ENCODE measurements at places on chromosomes 13 and 19.

DNA sequence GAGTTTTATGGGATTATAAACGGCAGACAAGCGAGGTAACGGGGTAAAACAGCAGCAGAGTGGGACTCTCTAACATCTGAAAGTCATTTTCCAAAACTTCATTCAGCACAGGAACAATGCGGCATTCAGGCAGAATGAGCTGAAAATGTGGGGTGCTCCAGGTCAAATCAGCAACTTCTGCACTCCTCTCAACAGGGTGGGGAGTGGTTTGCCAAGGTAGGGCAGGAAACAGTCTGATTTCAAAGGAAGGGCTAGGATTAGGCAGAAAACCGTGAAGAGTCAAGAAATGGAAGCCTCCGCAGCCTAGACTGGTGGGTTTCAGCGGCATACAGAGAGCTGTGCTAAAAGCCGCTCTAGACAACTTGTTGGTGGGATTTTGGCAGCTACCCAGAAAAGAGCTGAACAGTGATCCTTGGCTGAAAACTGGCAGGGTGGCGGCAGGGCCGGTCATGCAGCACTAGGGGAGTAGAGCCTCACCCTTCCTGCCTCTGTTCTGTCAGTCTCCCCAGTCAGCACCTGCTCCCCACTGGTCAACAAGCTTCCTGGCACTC is 154.2 kb upstream of the KLF12 start:
- peak; percentile 42 for DNase-seq
- H3K27me3 ChIP-seq: no peaks in the 10 kb centered on the region
- H3K4me1 ChIP-seq: peaks cover 38% of the 10 kb centered on the region
- H3K27ac ChIP-seq: peak overlapping the region; percentile 71

- peaks cover 41% of the 10 kb centered on the region for H3K27me3 ChIP-seq
- peaks cover 12% of the 10 kb centered on the region for H3K4me1 ChIP-seq
- H3K36me3 ChIP-seq: peaks cover 8% of the 10 kb centered on the region
- peak overlapping the region; percentile 31 for H3K27ac ChIP-seq
Measured at GRCh38 chr19:53980539-53981375, 10.7 kb upstream of the CACNG6 start.

GRCh38 chr19:18513868-18514267 is 8.0 kb downstream of the ELL start:
- H3K27ac ChIP-seq: no peak overlapping the region
- H3K4me1 ChIP-seq: peaks cover 36% of the 10 kb centered on the region
- DNase-seq: no peak

DNA sequence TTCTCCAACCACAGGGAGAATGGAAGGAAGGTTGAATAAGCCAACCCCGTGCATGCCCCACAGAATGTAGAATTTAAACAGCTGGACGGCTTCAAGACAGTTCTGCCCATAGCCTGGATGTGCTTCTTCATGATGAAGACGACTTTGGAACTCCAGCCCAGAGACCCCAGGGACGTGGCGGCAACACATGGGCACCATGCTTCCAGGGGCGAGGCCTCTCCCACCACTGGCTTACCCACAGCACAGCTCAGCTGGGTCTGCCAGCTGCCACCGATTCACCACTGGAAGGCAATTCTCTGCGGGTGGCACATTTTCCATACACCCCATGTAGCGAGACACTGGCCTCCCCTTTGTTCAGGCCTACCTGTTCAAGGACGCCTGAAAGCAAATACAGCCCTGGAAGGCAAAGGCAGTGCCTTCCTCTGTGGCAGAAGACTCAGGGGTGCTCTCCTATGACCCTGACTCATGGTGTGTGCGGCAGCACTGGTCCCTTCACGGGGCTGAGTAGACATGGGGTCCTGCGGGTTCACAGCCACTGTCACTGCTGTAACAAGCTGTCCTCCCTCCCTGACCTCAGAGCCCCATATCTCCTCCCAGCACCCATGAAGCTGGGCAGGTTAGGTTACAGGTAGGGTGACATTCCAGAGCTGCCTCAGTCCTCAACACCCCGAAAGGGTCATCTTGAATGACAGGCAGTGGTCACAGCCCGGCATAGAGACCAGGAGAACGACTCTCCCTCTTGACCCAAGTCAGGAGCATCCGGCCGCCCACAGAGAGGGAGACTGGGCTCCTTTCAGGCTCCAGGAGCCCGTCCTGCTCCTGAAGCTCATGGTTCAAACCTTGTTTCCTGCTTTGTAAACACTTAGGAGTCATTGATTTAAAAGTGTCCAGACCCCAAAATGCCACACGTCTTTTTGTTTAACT is 72.7 kb downstream of the SPACA7 start:
- H3K4me3 ChIP-seq: no peak overlapping the region
- H3K36me3 ChIP-seq: no peaks in the 10 kb centered on the region
- H3K4me1 ChIP-seq: no peaks in the 10 kb centered on the region

- H3K27me3 ChIP-seq: no peaks in the 10 kb centered on the region
- peaks cover 32% of the 10 kb centered on the region for H3K36me3 ChIP-seq
- no peak overlapping the region for H3K27ac ChIP-seq
- no peaks in the 10 kb centered on the region for H3K4me1 ChIP-seq
- DNase-seq: no peak
- no peak overlapping the region for H3K4me3 ChIP-seq
Measured at GRCh38 chr13:47945738-47946137, 55.3 kb downstream of the SUCLA2 start.

GRCh38 chr19:34732612-34733211 is 1.3 kb upstream of the ZNF181 start:
- no peak for DNase-seq
- H3K4me1 ChIP-seq: peaks cover 22% of the 10 kb centered on the region
- H3K27me3 ChIP-seq: peaks cover 2% of the 10 kb centered on the region

- H3K4me3 ChIP-seq: no peak overlapping the region
- no peak overlapping the region for H3K27ac ChIP-seq
- DNase-seq: no peak
Measured at GRCh38 chr13:52833296-52833875, 15.1 kb downstream of the PCDH8 start.

- H3K4me1 ChIP-seq: no peaks in the 10 kb centered on the region
- no peaks in the 10 kb centered on the region for H3K36me3 ChIP-seq
Measured at GRCh38 chr13:66748712-66749111, 481.4 kb downstream of the PCDH9 start.

DNA sequence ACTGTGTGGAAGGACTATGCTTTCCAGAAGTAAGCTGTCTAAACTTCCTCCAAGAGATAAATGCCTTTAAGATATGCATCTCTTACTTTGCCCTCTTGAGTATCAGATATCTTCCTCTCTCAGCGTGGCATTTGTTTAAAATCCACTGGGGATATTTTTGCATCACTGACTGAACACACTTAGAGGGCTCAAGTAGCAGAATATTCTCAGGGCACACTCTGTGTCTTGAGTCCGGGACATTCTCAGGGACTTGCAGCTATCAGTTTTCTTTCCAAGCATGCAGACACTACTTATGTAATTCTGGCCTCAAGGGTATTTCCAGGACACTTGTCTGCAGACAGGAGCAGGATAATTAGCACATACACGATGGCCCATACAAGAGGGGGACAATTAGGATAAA is 84.7 kb downstream of the ERCC5 start:
- no peak overlapping the region for H3K27ac ChIP-seq
- no peaks in the 10 kb centered on the region for H3K36me3 ChIP-seq
- no peak for DNase-seq
- no peak overlapping the region for H3K4me3 ChIP-seq
- no peaks in the 10 kb centered on the region for H3K4me1 ChIP-seq

DNA sequence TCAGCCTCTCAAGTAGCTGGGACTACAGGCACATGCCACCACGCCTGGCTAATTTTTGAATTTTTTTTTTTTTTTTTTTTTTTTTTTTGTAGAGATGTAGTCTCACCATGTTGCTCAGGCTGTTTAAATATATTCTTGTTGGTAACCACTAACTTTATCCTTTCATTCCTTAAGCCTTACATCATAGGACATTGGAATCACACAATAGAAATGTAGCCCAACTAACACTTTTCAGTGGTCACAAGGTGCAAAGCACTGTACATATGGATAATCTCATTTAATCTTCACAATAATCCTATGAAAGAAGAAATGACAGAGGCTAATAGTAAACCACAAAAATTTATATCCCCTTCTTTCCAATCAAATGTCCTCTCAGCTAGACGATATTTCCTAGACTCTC is 417.8 kb upstream of the DACH1 start:
- no peak overlapping the region for H3K4me3 ChIP-seq
- no peaks in the 10 kb centered on the region for H3K36me3 ChIP-seq
- no peaks in the 10 kb centered on the region for H3K27me3 ChIP-seq
- no peaks in the 10 kb centered on the region for H3K4me1 ChIP-seq
- H3K27ac ChIP-seq: no peak overlapping the region

DNA sequence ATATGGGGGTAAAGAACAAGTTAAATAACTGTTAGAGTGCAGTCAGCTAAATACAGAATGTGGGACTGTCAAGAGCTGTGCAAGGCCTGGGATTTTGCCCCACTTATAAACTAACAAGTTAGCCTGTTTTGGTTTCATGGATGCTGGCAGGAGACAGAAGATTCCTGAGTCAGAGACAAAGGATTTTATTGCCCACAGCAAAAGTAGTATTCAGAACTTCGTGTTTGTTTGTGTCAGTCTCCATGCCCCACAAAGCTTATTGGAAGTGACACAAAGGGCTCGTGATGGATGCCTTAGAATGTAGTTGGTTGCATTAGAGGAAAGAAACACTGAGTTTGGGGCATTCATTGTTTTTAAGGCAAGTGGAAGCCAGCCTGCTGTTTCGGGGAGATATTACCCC is 22.2 kb upstream of the SPRYD7 start:
- no peak overlapping the region for H3K27ac ChIP-seq
- peaks cover 26% of the 10 kb centered on the region for H3K36me3 ChIP-seq
- no peak for DNase-seq
- H3K4me1 ChIP-seq: no peaks in the 10 kb centered on the region

- peaks cover 16% of the 10 kb centered on the region for H3K4me1 ChIP-seq
- no peak overlapping the region for H3K27ac ChIP-seq
- H3K36me3 ChIP-seq: peaks cover 18% of the 10 kb centered on the region
- H3K4me3 ChIP-seq: no peak overlapping the region
- no peak for DNase-seq
- no peaks in the 10 kb centered on the region for H3K27me3 ChIP-seq
Measured at GRCh38 chr13:30256713-30257467, 50.5 kb downstream of the KATNAL1 start.

GRCh38 chr13:94419304-94419924 is 60.1 kb downstream of the DCT start:
- H3K27me3 ChIP-seq: peaks cover 9% of the 10 kb centered on the region
- H3K36me3 ChIP-seq: peaks cover 16% of the 10 kb centered on the region
- DNase-seq: no peak
- H3K27ac ChIP-seq: peak overlapping the region; percentile 33
- no peak overlapping the region for H3K4me3 ChIP-seq

- DNase-seq: no peak
- no peaks in the 10 kb centered on the region for H3K36me3 ChIP-seq
- H3K27ac ChIP-seq: no peak overlapping the region
- peaks cover 38% of the 10 kb centered on the region for H3K27me3 ChIP-seq
- H3K4me1 ChIP-seq: no peaks in the 10 kb centered on the region
- no peak overlapping the region for H3K4me3 ChIP-seq
Measured at GRCh38 chr13:110371550-110372465, 64.7 kb downstream of the COL4A2 start.

GRCh38 chr19:28943651-28944050 is 269.3 kb downstream of the UQCRFS1 start:
- no peaks in the 10 kb centered on the region for H3K27me3 ChIP-seq
- H3K4me1 ChIP-seq: no peaks in the 10 kb centered on the region
- H3K27ac ChIP-seq: no peak overlapping the region
- no peak for DNase-seq
- no peak overlapping the region for H3K4me3 ChIP-seq

DNA sequence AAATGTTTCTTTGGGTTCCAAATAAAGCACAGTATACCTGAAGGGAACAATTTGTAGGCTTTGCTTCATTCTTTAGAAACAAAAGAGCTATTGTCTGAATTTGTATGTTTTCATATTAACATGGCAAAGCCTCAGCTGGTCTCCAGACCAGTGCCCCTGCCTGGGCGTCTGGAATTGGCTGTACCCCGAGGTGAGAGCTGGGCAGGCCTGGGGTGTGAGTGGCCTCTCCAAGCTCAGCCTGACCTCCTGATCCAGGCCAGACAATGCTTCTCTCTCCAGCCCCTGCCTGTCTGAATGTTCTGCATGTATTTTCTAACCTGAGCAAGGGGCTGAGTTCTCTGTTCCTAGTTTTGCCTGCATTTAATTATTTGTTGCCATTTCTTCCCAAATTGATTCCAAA is 66.3 kb upstream of the MCF2L start:
- no peak overlapping the region for H3K27ac ChIP-seq
- no peak overlapping the region for H3K4me3 ChIP-seq
- H3K36me3 ChIP-seq: no peaks in the 10 kb centered on the region
- DNase-seq: no peak
- peaks cover 3% of the 10 kb centered on the region for H3K27me3 ChIP-seq

GRCh38 chr19:58394821-58395219 is 636 bp upstream of the RNF225 start:
- peaks cover 32% of the 10 kb centered on the region for H3K4me1 ChIP-seq
- no peak for DNase-seq
- no peak overlapping the region for H3K27ac ChIP-seq
- peaks cover 41% of the 10 kb centered on the region for H3K36me3 ChIP-seq
- no peak overlapping the region for H3K4me3 ChIP-seq

- DNase-seq: no peak
- no peak overlapping the region for H3K27ac ChIP-seq
- H3K4me3 ChIP-seq: no peak overlapping the region
- H3K27me3 ChIP-seq: peaks cover 16% of the 10 kb centered on the region
- H3K4me1 ChIP-seq: peaks cover 3% of the 10 kb centered on the region
- peaks cover 12% of the 10 kb centered on the region for H3K36me3 ChIP-seq
Measured at GRCh38 chr19:12752056-12752781, 628 bp downstream of the BEST2 start.

- no peak for DNase-seq
- no peaks in the 10 kb centered on the region for H3K4me1 ChIP-seq
- no peaks in the 10 kb centered on the region for H3K36me3 ChIP-seq
- no peak overlapping the region for H3K27ac ChIP-seq
Measured at GRCh38 chr13:80547341-80547740, 206.4 kb upstream of the SPRY2 start.

DNA sequence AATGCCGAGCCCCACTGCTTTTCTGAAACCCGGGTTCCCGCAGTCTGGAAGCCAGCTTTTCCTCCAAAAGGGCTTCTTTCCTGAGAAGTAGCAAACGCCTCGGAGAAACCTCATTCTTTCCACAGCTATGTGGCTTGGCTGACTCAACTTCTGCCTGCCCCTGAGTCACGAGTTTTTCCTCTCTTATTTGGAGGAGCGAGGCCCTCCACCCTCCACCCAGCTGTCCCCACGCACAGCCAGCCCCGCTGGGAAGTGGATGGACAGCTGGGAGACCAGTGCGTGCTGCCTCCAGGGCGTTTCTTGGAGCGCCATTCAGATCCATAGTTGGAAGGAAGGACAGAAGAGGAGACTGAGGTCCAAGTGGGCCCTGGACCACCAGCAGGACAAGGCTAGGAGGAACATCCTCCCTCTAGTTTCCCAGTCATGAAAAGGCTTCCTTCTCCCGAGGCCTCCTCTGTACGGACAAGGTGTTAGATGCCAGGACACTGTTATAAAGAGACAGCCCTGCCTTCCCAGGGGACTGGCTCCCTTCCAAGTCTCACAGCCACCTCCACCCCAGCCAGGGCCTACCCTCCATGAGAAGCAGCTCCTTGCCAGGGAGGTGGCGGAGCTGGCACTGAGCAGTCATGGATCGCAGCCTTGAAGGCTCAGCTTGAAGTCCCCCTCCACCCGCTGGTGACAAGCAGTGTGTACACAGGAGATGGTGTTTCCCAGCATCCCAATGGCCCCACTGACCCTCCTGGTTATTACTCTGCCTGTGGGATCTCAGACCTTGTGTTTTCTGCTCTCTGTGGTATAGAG is 2.5 kb upstream of the PLEKHF1 start:
- H3K4me1 ChIP-seq: peaks cover 38% of the 10 kb centered on the region
- DNase-seq: no peak
- H3K27ac ChIP-seq: no peak overlapping the region
- H3K4me3 ChIP-seq: no peak overlapping the region
- H3K27me3 ChIP-seq: no peaks in the 10 kb centered on the region
- H3K36me3 ChIP-seq: peaks cover 15% of the 10 kb centered on the region

- H3K27me3 ChIP-seq: peaks cover 19% of the 10 kb centered on the region
- H3K4me3 ChIP-seq: no peak overlapping the region
- H3K36me3 ChIP-seq: no peaks in the 10 kb centered on the region
Measured at GRCh38 chr13:76953968-76954367, 5.7 kb downstream of the ACOD1 start.

Measured in activated CD8-positive, alpha-beta memory T cell treated with anti-CD3 and anti-CD28 coated beads, Interleukin-2, amount 10 ng/mL, durations not matched to agents 7 days and 5 days (primary cell).